Fibroblast of mammary gland (primary cell): ENCODE measurements at places on chromosomes 4 and X.
A peak's percentile ranks its signal among the peaks of the same experiment; 100 is the strongest.

- peak; percentile 29 for DNase-seq
Measured at GRCh38 chr4:169286562-169287301, 16.0 kb upstream of the SH3RF1 start.

DNA sequence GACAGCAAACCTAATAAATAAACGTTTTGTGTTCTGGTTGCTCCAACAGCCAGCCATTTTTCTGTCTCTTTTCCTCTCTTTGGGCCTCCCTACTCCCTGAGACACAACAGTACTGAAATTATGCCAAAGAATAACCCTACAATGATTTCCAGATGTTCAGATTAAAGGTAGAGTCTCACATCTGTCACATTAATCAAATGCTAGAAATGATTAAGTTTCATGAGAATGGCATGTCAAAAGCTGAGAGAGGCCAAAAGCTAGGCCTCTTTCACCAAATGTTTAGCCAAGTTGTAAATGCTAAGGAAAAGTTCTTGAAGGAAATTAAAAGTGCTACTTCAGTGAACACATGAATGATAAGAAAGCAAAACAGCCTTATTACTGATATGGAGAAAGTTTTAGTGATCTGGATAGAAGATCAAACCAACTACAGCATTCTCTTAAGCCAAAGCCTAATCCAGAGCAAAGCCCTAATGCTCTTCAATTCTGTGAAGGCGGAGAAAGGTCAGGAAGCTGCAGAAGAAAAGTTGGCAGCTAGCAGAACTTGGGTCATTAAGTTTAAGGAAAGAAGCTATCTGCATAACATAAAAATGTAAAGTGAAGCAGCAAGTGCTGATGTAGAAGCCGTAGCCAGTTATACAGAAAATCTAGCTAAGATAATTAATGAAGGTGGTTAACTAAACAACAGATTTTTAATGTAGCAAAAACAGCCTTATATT lies 182.1 kb upstream of the NUDT6 start:
- peak; percentile 72 for DNase-seq

DNA sequence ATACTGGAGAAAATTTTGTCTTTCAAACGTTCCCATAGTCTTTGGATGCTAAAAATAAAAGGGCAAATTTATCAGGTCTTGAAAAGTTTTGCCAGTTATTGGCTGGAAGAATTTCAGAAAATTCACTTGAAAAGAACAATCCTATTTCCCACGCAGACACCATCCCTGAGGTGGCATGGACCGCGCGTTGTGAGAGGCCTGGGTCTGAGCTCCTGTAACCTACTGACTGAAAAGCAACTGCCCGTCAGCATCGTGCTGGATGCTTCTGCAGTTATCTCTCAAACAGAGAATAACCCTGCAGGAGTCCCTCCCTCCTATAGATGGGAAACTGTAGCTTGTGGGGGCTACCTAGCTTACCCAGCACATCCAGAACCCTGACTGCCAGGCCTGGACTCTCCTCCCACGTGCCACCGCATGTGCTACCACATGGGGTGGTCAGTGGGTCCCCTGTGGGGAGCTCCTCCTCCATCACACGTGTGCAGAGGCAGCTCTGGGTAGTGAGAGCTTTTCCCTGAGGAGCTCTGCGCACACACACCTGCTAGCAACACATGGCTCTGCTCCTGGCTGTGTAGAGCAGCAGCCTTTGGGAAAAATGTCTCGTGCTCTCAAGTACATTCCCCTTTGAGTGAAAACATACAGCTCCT lies 36.1 kb downstream of the NSG1 start:
- DNase-seq, result no peak

GRCh38 chr4:123233136-123233768 lies 163.3 kb upstream of the SPRY1 start:
- DNase-seq, result no peak

- DNase-seq, result peak; percentile 19
Measured at GRCh38 chr4:33494150-33494549, 2750.2 kb downstream of the ARAP2 start.

- DNase-seq, result no peak
Measured at GRCh38 chrX:87727620-87728019, 210.0 kb downstream of the KLHL4 start.

- DNase-seq, result no peak
Measured at GRCh38 chr4:73540826-73541225, 59.3 kb downstream of the AFM start.

- no peak for DNase-seq
Measured at GRCh38 chr4:152523731-152524130, 12.2 kb downstream of the FBXW7 start.

DNA sequence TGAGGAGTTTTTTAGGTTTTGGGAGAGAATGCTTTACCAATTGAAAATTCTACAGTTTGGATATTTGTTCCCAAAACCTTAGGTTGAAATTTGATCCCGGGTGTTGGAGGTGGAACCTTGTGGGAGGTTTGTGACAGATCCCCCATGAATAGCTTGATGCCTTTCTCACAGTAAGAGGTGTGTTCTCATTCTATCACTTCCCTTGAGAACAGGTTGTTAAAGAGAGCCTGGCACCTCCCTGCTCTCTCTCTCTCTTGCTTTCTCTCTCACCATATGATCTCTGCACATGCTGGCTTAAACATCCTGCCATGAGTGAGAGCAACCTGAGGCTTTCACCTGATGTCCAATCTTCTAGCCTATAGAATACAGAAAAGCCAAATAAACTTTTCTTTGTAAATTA lies 1475.5 kb upstream of the AGA start:
- DNase-seq, result no peak

DNA sequence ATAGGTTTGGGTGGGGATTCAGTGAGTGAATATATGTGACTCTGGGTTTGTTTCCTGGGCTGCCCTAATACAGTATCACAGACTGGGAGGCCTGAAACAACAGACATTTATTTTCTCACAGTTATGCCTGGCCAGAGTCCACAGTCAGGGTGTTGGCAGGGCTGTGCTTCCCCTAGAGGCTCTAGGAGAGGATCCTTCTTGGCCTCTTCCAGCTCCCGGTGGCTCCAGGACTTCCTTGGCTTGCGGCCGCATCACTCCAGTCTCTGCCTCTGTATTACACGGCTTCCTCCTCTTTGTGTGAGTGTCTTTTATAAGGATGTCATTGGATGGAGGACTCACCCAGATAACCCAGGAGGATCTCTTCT lies 5.2 kb upstream of the JAKMIP1 start:
- DNase-seq, result no peak

DNA sequence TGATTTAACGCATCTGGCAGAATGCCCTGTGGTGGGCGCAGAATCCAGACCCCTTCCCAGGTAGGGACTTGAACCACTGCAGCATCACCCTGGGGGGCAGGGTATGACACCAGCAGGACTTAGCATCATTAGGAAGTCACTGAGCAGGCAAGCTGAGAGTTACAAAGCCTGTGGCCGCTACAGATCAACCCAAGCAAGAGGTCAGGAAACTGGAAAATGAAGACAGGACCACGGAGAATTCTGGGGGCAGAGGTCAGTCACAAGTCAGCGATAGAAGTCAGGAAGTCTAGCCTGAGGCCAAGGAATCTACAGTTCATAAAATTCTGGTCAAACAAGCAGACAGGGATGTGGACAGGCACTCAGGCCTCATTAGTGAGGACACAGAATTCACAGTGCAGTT lies 108.4 kb downstream of the CHIC2 start:
- no peak for DNase-seq

GRCh38 chr4:23584024-23584423 lies 305.8 kb downstream of the PPARGC1A start:
- DNase-seq, result no peak

GRCh38 chr4:7017446-7018048 lies 25.6 kb upstream of the TADA2B start:
- DNase-seq, result no peak
